ENCODE measurements at places on chromosomes 2 and 18.

GRCh38 chr2:179226961-179227259 is 37.7 kb downstream of the SESTD1 start:
- DNase-seq: no peak

GRCh38 chr2:150162241-150162942 is 325.1 kb downstream of the RND3 start:
- no peak for DNase-seq

- no peak for DNase-seq
Measured at GRCh38 chr18:6406075-6406909, 8.4 kb downstream of the L3MBTL4 start.

DNA sequence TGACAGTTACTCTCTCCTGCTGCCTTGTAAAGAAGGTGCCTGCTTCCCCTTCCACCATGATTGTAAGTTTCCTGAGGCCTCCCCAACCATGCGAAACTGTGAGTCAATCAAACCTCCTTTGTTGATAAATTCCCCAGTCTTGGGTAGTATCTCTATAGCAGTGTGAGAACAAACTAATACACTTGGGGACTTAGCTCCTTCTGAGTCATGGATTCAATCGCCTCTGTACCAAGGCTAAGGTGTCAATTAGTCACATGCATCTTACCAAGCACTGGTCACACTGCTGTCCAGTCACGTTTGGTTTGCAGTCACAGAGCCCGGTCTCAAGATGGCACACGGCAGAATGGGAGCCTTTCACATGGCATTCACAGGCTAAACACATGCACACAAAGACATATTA is 100.6 kb downstream of the LAMA1 start:
- DNase-seq: no peak

GRCh38 chr2:45545943-45546342 is 65.1 kb downstream of the SRBD1 start:
- DNase-seq: no peak

GRCh38 chr2:73841912-73842738 is 13.4 kb downstream of the STAMBP start:
- no peak for DNase-seq

GRCh38 chr2:13353083-13353482 is 636.3 kb downstream of the TRIB2 start:
- no peak for DNase-seq

GRCh38 chr2:224211181-224211480 is 172.0 kb upstream of the SERPINE2 start:
- DNase-seq: no peak

- no peak for DNase-seq
Measured at GRCh38 chr2:184047536-184047935, 550.8 kb upstream of the ZNF804A start.

GRCh38 chr18:25222648-25223047 is 129.3 kb downstream of the ZNF521 start:
- DNase-seq: no peak

GRCh38 chr18:55500316-55501086 is 87.5 kb downstream of the TCF4 start:
- no peak for DNase-seq

GRCh38 chr2:174844295-174844708 is 80.0 kb upstream of the CHRNA1 start:
- DNase-seq: no peak

DNA sequence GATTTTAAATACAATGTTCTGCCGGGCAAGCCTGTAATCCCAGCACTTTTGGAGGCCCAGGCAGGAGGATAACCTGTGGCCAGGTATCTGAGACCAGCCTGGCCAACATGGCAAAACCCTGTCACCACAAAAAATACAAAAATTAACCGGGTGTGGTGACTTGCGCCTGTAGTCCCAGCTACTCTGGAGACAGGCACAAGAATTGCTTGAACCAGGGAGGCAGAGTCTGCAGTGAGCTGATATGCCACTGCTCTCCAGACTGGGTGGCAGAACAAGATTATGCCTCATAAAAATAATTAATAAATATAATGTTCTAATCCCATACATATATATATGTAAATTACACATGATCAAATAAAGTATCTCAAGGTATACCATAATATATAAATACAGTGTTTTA is 119.3 kb downstream of the C2orf74 start:
- DNase-seq: no peak

DNA sequence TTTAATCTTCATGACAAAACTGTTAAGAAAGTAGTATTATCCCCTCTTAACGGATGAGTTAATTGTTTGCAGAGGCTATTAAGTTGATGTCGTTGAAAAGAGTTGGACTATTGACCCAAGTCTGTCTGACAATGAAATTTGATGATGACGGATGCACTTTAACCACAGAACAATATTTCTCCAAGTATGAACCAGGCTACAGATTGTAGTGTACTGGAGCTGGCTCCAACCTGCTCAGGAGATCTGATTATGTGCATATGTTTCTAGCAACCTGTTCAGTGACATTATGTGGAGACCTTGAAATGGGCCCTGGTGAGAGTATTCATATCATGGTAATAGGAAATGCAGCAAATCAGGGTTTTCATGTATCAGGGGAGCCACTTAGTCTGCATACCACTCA is 174.1 kb downstream of the CDH7 start:
- no peak for DNase-seq

DNA sequence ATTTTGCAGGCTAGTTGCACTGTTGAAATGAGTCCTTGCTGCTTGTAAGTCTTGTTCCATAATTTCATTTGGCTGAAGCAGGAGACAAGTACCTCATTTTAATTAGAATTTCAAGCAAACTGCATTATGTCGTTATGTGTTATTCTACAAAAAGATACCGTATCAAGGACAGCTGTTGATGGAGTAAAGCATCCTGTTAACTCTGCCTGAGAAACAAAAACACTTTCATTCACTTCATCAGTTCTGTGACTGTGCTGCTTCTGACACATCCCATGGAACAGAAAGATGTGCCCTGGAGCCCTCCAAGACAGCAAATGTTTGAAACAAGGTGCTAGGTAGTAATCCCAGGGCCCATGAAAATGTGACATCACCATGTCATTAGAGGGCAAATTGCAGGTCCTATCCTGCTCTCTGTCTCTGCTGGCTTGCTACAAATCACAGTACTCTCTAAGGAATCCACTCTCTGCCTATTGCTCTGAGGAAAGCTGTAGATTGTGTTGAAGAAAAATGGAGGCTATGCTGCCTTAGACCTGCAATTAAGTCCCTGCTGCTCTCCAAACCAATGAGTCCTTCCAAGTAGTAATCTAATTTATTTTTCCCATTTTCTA is 209.7 kb upstream of the PARD3B start:
- DNase-seq: no peak

DNA sequence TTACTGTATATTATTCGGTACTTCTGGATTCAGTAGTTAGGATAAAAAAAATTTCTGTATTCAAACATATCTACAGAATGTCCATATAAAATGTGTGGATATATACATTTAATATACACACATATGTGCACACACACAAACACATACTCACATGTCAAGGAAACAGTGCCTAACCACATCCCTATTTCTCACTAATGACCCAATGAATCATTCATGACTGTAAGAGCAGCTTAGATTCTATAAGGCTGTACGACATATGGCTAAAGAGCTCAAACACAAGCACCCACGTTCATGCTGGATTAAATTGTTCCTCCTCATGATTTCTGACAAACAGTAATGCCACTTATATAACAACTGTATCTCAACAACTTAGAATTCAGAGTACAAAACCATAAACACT is 457.3 kb downstream of the ADCYAP1 start:
- no peak for DNase-seq

DNA sequence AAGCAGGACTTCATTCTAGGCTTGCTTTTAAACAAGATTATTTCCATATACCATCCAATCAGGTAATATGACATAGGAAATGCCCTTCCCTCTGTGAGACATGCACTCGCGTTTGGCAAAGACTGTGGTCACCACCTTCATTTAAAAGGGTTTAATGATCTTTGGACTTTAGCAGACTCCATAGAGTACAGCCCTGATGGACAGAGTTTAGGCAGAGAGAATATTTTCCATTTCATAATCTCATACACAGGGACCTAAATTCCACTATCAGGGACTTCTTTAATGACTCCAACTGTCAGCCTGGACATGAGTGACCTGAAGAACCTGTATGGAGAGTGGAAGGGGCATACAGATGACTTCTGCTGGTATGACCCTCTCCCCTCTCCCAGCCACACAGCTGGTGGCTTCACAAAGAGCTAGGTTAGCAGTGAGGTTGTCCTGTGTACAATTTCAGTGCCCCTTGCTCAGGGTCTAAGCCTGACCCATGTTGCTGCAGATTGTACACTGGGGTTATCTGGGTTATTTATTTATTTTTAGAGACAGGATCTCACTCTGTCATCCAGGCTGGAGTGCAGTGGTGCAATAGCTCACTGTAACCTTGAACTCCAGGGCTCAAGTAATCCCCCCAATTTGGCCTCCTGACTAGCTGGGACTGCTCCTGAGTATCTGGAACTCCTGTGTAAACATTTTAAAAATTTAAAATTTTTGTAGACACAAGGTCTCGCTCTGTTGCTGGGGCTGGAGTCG is 59.2 kb downstream of the PTPRM start:
- DNase-seq: no peak

GRCh38 chr2:240129731-240130392 is 6.2 kb downstream of the COPS9 start:
- DNase-seq: no peak

Data from stimulated activated CD4-positive, alpha-beta T cell treated with anti-CD3 and anti-CD28 coated beads, TNF-alpha, amount 100 ng/mL, for 48 hours (primary cell).